ENCODE measurements at places on chromosomes 13 and 19. TPM values are rescaled to one million over a fixed set of nuclear protein-coding genes. Genes with fewer than 3 reads are reported as not detected.

CACNG7 gene
- 9.8 TPM for polyA plus RNA-seq

ZIK1 gene
- 7.7 TPM for polyA plus RNA-seq

YJEFN3 gene
- polyA plus RNA-seq: 3.7 TPM

NLRP5 gene
- polyA plus RNA-seq: not detected

MUC16 gene
- 0.07 TPM for polyA plus RNA-seq
